ENCODE measurements at places on chromosomes 2 and 18.

DNA sequence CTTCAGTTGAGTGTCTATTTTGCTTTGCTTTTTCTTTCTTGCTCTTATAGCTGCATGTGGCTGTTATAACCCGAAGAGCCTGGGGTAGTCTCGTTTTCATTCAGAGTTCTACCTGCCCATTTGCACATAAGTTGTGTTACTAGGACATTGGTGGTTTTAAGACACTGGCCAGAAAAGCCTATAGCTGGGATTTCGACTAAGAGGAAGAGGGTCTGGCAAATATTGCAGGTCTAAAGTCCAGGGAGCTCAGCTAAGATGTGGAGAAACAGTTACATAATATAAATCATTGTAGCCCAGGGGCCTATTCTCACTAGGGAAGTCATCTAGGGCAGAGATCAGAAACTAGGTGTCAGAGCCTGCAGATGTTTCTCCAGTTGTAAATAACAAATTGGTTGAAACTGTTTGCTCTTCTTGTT, 120.8 kb downstream of the BABAM2 start:
- DNase-seq = no peak

- no peak for DNase-seq
Measured at GRCh38 chr2:43941966-43942365, 53.8 kb downstream of the LRPPRC start.

DNA sequence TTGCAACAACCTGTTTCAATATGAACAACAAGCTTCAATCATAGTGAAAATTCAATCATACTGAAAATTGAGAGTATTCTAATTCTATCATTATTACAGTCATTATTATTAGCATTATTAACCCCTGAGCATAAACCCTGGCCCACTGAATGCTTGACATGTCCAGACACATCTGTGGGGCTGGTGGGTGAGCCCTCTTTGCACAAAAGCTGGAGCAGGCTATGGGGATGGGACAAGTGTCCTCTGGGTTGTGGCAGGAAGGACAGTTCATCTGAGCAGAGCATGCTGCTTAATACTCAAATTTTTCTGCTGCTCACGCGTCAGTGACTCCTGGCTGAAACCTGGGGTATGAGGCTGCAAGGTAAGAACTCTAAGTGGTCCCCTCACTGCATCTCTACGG, 451.1 kb upstream of the POU3F3 start:
- DNase-seq = no peak

- no peak for DNase-seq
Measured at GRCh38 chr18:64208516-64208915, 59.6 kb upstream of the LINC00305 start.

- no peak for DNase-seq
Measured at GRCh38 chr18:29962579-29962978, 1080.0 kb downstream of the DSC3 start.

DNA sequence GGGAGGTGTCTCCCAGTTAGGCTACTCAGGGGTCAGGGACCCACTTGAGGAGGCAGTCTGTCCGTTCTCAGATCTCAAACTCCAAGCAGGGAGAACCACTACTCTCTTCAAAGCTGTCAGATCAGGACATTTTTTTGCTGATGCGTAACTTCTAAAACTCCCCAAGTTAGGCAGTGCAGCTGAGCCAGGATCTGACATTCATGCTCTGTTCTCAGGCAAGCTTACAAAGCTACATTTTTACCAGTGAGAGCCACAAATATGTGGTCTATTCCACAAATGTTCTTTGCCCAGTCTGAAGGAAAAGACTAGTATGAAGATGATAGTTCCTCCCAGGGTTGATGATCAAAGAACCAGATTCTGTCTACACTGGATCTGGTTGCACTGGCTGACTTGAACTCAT, 184.1 kb downstream of the MTCL1 start:
- DNase-seq = no peak

- no peak for DNase-seq
Measured at GRCh38 chr2:231323316-231323715, 72.2 kb upstream of the B3GNT7 start.

GRCh38 chr2:222851956-222852617, 8.7 kb upstream of the ACSL3 start:
- DNase-seq = no peak

DNA sequence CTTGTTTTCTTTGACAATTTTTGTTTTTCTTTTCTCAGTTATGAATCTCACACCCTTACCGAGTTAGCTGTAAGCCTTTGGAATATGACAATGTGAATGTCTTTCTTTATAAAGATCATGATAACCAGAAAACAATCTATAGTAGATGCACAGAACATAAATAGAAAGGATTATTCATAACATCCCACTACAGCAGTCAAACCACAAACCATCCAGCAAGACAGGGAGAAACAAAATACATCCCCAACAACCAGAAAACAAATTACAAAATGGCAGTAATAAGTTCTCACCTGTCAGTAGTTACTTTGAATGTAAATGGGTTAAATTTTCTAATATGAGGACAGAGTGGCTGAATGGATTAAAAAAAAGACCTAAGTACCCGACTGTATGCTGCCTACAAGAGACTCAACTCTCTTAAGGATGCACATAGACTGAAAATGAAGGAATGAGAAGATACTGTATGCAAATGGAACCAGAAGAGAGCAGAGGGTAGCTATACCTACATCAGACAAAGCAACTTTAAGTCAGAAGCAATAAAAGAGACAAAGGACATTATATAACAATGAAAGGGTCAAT, 124.6 kb downstream of the ZNF532 start:
- DNase-seq = no peak

- no peak for DNase-seq
Measured at GRCh38 chr2:42849311-42849710, 56.9 kb upstream of the HAAO start.

GRCh38 chr2:141187075-141187439, 943.8 kb downstream of the LRP1B start:
- DNase-seq = no peak

- no peak for DNase-seq
Measured at GRCh38 chr2:65032019-65032975, 23.9 kb upstream of the CEP68 start.

DNA sequence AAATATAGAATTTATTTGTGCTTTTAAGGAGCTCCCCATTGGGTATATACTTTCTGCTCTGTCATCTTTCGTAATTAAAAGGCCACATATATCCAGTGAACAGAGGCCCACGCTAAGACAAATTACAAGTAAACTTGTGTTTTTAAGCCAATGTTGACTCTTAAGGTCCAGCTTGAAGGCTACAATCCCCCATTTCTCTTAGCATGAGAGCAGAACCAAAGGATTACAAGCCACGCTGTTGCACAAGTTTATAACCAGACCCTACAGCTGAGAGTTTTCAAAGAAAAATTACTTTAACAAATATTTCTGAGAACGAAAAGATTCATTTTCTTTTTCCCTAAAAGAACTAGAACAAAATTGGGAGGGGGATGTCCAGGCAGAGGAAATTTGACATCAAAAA, 471.0 kb downstream of the TXNL1 start:
- no peak for DNase-seq

DNA sequence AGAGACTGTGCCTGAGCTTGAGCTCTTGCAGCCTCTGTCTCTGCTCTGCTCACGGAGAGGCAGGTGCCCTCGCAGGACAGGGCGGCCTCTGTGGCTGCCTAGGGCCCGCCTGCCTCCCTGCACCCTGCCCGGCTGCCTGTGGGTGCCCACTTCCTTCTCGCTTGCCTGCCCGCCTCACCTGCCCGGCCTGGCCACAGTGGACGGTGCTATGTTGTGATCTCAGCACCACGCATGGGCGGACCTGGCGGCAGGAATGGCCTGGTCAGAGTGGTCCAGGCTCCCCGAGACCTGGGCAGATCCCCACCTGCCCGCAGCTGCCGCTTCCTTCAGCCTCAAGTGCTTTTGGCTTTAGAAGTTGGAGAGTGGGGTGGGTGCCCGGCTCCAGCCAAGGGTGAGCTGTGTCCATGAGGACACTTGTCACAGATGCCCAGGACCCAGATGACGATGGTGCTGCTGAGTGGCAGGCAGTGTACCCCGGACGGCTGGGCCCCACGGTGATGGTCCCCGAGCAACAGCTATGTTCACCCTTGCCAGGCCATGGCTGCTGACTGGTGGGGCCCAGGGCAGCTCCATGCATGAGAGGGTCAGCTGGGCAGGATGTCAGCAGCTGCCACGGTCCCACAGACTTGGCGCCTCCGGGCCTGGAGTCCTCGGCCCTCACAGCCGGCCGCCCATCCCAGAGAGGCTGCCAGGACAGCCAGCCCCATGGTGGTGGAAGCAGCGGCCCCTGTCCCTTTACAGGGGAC, 25.3 kb downstream of the RTP5 start:
- no peak for DNase-seq

GRCh38 chr18:76960528-76961035, 138.2 kb downstream of the ZNF236 start:
- no peak for DNase-seq

GRCh38 chr2:230323385-230324106, 3.4 kb upstream of the SP140L start:
- no peak for DNase-seq

DNA sequence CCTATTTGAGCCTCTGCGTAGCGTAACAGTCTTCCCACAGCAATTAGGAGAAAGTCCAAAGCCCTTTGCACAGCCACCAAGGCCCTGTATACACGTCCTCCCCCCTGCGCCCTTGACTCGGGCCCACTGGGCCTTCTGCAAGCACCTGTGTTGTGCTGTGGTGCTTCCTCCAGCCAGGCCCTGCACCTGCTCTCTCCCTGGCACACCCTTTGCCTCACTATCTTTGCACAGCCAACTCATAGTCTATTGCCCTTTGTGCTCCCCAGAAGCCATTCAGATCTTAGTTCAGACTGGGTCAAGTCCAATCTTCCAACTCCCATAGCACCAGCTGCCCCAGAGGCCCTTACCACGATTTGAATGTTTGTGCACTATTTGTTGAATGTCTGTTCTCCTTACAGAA, 271.6 kb upstream of the MGAT5 start:
- no peak for DNase-seq

- DNase-seq = no peak
Measured at GRCh38 chr18:48227206-48227605, 182.0 kb downstream of the ZBTB7C start.

DNA sequence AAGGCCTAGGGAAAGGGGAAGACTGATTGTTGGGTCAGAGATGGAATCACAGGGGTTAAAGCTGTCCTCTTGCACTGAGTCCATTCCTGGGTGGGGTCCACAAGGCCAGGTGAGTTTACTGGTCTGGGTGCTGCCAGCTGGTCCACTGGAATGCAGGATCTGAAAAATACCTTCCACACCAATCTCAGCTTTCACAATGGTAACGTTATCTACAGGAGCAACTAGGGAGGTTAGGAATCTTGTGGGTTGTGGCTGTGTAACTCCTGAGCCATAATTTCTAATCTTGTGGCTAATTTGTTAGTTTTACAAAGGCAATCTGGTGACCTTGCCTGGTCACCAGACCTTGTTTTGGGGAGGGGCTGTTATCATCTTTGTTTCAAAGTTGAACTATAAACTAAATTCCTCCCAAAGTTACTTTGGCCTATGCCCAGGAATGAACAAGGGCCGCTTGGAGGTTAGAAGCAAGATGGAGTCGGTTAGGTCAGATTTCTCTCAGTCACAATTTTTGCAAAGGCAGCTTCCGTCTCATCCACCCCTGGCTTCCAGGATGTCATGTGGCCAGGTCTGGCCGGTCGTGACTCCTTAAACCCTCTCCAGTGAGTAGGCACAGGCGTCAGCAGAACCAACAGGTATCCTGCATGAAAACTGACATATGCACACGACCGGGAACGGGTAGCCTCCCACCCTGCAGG, 123.3 kb upstream of the SH3BP4 start:
- DNase-seq = no peak

GRCh38 chr18:59996370-59996966, 96.7 kb downstream of the PMAIP1 start:
- no peak for DNase-seq

GRCh38 chr18:39959839-39960238, 1995.2 kb upstream of the PIK3C3 start:
- DNase-seq = no peak

DNA sequence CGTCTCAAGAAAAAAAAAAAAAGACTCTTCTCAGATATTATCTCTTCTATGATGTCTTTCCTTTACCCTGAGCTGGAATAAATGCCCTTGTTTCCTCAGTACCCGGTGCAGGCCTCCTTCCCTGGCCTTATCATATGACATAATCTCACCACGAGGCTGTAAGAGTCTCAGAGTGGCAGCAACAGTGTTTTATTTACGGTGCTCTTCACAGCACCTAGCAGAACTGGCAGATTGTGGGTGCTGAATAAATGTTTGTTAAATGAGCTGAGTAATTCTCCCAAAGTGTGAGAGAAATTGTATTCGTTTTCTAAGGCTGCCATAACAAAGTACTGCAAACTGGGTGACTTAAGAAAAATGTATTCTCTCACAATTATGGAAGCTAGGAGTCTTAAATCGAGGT, 82.8 kb upstream of the CD28 start:
- no peak for DNase-seq

DNA sequence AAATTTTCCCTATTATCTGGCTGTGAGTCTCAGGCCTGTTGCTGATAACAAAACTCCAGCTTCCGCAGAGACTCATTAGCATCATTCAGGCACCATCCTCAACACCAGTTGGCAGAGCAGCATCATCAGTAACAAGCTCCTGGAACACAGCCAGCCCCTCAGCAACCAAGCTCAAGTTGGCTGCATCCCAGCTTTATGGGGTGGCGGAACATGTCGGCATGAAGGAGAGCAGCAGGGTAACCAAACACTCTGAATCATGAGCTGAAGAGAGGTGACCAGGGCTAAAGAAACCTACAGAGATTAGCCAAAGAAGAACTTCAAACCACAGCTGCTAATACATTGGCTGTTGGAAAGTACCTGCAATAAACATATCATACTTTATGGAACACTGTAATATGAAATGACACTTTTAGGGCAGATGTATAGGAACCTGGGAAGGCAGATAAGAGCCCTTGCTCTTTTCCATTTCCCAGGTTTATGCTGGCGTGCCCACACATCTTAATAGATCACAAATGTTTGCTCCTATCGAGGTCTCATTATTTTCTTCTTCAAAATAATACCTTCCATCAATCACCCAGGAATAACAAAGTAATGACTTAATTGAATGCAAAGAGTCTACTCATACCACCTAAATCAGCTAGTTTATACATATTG, 63.8 kb downstream of the PDE11A start:
- no peak for DNase-seq

GRCh38 chr18:63159590-63159989, 160.0 kb downstream of the BCL2 start:
- DNase-seq = no peak

- no peak for DNase-seq
Measured at GRCh38 chr2:135252805-135253458, 200.8 kb downstream of the RAB3GAP1 start.

- DNase-seq = no peak
Measured at GRCh38 chr2:14902953-14903352, 270.4 kb downstream of the LRATD1 start.

GRCh38 chr18:47343291-47343690, 91.8 kb upstream of the SKOR2 start:
- DNase-seq = no peak

DNA sequence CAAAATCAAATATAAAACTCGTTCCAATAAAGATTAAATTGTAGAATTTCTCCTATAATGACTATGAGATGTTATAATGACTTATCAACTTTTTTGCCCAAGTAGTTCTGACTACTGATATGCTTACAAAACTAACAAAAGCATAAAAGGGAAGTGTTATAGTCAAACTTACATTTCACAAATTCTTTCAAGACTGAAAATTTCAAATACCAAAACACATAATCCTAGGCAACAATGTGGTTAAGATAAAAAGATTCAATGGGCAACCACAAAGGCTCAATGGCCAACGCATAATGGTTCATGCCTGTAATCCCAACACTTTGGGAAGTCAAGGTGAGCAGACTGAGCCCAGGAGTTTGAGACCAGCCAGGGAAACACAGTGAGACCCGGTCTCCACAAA, 135.7 kb downstream of the USP34 start:
- DNase-seq = no peak

GRCh38 chr18:46696268-46696667, 39.2 kb upstream of the LOXHD1 start:
- no peak for DNase-seq
